ENCODE measurements at places on chromosomes 3 and 15.

DNA sequence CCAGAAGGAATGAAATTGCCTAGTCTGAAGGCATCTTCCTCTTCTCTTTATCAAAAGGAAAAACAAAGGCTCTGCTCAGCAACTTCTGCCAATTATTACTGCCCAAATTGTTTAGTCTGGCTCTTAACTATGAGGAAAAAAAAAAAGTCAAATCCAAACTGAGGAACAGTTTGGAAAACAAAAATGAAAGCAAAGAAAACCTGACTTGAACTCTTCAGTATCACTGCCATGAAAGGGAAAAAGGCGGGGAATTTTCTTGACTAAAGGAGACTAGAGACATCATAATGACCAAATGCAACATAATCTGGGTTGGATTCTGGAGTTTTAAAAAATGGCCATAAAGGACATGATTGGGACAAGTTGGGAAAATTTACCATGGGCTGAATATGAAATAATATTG lies 156.3 kb downstream of the STT3B start:
- no peak for DNase-seq

GRCh38 chr3:140770977-140771667 lies 93.3 kb downstream of the TRIM42 start:
- DNase-seq = no peak

DNA sequence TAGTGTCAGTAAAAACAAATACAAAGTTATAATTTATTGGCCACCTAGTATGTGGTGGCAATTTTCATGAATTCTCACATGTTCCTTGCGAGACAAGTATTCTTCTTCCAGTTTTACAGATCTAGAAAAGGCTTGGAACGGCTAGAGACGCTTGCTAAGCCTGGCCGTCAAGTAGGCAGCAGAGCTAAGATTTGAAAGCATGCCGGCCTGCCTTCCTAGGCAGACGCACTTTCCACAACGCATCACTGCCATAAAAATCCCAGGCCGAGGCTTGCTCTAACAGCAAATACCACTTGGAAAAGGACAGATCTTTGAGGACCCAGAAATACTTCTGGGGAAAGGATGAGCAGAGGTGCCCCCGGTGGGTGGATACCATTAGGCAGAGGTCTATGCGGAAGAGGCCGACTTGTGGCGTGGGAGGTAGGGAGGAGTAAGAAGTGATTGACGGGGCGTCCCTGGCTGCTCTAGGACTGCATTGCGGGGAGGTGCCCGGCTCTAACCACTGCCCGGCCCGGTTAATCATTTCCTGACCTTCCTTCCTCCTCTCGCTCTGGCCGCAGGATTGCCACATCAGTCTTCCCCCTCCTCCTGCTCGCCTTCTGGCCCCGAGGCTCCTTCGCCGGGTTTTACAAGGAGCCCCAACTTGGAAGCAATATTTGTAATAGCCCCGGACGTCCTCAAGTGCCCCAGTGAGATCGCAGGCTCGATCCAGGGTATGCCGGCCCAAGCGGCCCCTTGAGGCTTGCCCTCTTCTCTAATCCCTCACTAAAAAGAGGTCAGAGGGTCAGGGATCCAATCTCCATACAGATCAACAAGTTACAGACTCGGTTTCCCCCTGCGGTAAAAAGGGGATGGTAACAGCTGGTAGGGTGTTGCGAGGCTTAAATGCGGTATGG lies 1.3 kb upstream of the USP3 start:
- peak; percentile 59 for DNase-seq

- DNase-seq = no peak
Measured at GRCh38 chr3:128432301-128432970, 34.3 kb downstream of the DNAJB8 start.

DNA sequence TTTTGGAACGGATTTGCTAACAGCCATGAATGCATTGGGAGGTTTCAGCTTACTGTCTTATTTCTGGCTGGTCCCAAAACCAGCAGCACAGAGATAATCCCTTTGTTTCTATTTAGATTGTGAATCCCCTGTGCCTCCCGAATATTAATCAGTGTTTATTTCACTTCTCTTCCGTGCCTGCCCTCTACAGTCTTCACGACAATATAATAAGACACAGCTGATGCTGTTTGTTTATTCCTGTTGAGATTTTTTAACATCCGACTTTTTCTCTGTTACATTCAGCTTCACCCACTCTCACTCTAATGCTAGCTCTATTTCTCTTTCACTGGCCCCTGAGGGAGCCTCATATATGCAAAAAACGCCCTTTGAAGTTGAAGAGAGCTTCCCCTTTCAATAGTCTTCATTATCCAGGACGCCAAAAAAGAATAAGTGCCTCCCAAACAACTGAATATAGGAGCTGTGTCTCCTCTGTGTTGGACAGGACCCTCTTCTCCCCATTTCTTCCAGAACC lies 995.3 kb downstream of the ROBO2 start:
- no peak for DNase-seq

DNA sequence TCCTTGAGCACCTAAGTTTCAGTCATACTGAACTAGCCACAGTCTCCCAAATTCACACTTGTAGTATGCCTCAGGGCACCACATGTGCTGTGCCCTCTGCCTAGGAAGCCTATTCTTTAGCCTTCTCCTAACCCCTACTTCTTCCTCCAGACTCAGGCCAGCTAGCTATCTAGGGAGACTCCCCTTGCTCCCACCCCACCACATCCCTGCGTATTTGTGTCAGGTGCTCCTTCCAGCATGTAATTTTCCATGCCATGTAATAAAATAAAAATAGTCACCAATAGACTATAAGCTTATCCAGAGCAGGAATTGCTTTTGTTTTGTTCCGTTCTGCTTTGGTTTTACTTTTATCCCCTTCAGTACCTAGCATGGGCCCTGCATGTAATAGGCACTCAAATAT lies 14.9 kb upstream of the GJD2 start:
- no peak for DNase-seq

DNA sequence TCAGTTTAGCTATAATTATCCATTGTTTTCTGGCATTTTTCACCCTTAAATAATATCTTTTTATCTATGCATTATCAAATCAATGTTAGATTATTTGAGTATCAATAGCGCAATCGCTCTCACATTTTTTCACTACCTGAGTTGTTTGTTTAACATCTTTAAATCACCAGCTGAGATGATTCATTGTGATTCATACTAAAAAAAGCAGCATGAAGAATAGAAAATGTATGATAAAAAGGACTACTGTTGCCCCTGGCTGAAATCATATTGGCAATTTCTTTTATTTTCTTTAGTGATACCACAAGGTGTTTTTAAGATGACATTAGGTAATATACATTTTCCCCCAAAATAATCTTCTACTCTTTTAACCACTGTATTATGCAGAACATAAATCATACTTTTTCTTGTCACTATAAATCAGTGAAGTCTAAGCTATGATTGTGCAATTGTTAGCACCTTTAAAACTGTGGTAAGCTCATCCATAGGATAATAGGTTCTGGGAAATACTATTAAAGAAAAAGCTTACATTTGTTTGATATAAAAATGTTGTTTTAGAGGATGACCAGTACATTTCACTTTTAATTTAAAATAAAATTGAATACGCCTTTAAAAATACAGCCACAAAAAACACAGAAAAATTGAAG lies 889.1 kb downstream of the NAALADL2 start:
- DNase-seq = no peak

- DNase-seq = no peak
Measured at GRCh38 chr3:9111417-9111816, 138.0 kb downstream of the SRGAP3 start.

GRCh38 chr3:39753391-39753790 lies 56.0 kb upstream of the MYRIP start:
- no peak for DNase-seq

DNA sequence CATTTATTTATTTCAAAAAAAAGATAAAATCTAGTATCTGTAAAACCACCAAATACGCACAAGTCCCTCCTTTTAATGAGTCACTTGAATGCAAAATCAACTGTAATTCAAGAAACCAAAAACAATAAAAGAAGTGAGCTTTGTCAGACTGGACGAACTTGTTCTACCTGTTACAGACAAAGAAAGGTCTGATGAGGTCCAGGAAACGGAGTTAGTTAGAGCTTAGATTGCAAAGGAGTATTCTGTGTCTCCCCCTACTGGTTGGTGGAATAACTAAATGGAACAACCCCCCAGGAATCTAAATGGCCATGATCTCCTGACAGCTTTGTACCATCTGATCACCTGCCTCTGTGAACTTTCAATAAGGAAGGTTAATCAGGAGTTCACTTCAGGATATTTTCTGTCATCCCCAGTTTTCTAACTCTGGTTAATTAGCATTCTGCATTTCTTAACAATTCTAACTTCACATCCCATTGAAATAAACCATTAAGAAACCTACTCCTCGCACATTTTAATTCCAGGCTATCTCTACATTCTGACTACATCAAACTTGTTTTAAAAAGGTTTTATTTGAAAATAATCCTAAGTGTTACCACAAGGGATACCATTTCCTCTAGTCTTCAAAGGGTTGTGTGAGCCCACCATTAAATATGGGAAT lies 333.0 kb upstream of the SATB1 start:
- peak; percentile 20 for DNase-seq

GRCh38 chr15:26070095-26070532 lies 207.0 kb upstream of the ATP10A start:
- DNase-seq = no peak

DNA sequence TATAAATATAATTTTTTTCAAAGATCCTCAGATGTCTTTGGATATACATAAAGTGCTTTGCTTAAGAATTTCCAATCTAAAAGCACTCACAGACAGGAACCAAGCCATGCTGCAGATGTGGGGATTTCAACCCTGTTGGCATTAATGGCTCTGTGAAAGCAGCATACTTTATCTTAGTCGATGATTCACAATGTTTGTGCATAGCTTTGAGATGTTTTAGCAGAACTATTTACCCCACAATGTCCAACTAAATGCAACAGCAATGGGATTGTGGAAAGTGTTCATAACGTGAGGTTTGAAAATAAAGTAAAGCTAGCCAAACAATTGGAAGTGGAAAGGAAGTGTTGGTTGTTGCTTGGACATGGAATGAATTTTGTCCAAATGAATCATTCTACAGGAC lies 371.4 kb downstream of the SOX2 start:
- DNase-seq = no peak

- DNase-seq = no peak
Measured at GRCh38 chr15:75662823-75663519, 15.3 kb downstream of the SNX33 start.

DNA sequence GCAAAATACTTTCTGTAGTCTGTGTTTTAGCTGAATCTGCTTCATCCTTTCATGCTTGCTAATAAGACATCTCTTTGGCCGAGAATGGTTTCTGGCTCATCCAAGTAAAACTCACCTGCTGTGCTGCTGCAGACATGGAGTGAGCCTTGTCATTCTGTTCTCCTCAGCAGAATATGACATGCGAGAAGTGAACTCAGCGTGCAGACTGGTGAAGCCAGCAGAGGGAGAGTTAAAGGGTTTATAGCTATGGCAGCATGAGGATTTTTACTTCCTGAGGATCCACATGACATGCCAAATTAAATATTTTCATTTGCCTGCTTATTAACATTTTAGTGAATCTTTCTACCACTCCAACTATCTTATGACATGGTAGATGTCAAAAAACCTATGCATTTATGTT lies 658.4 kb upstream of the NECTIN3 start:
- no peak for DNase-seq

DNA sequence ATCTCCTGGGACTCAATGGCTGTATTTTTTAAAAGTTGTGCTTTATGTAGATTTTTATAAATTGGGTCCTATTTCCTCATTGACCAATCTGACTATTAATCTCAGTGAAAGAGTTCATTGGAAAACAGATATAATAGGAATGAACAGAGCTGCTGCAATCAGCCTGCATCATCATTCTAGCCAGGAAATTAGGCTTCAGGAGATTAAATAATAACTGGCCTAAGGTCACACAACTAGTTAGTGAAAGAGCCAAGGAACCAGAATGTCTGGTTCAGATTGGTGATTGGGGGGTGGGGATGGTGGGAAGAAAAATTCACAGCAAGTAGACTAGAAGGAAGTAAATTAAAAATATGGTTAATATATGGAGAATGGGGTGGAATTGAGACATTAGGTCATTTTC lies 180.9 kb upstream of the ROPN1 start:
- DNase-seq = no peak

GRCh38 chr3:178263236-178263916 lies 272.9 kb upstream of the KCNMB2 start:
- no peak for DNase-seq

GRCh38 chr3:45387636-45388348 lies 584 bp upstream of the LARS2 start:
- DNase-seq = no peak

DNA sequence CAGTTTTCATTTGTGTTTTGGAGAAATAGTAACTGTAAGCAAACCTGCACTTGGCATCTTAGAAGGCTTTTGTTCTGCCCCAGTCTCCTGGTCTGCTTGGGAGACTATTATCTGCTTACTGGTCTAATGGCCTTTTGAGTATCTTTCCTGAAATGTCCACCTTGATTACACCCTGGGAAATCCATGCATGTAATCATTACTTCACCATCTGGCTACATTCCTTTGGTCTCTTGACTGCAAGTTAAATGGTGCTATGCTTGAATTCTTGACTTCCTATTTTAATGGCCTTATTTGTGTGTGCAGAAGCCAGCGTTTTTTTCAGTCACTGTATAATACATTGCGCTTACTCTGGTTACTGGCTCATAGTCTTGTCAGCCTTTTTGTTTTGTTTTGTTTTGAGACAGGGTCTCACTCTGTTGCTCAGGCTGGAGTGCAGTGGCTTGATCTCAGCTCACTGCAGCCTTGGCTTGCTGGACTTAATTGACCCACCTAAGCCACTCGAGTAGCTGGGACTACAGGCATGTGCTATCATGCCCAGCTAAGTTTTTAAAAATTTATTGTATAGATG lies 30.0 kb downstream of the CHD2 start:
- DNase-seq = no peak

DNA sequence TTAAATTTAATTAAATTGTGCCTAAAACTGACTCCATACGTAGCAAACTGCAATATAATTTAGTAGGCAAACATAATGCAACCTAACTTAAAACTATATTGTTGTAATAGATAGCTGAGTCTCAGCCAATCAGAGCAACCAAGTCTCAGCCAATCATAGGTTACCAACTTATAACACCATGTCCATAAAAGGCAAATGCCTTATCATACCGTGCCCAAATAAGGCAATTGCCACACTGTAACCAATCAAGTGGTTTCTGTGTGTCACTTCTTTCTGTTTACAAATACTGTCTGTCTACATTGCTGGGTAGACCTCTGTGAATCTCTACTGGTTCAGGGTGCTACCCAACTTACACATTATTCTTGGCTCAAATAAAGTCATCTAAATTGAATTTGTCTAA lies 728.4 kb upstream of the EPHA6 start:
- DNase-seq = no peak

GRCh38 chr3:159734681-159735080 lies 254.0 kb upstream of the IL12A start:
- no peak for DNase-seq

- peak; percentile 93 for DNase-seq
Measured at GRCh38 chr15:74421302-74422245, 12.2 kb downstream of the SEMA7A start.

DNA sequence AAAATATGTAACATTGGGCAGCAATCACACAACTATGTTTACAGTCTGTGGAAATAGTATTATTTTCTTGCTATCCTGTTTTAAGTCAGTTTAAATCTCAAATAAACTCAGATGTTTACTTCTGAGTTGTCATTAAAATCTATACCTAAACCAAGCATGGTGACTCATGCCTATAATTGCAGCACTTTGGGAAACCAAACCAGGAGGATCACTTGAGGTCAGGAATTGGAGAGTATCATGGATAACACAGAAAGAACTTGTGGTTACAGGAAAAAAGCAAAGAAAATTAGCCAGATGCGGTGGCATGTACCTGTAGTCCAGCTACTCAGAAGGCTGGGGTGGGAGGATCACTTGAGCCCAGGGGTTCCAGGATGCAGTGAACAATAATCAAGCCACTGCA lies 631.6 kb upstream of the EPHA6 start:
- no peak for DNase-seq

GRCh38 chr3:52087731-52088130 lies 31.4 kb upstream of the DUSP7 start:
- no peak for DNase-seq

Data from hippocampal formation (tissue), 2 donors.